ENCODE measurements at places on chromosomes 16 and 17. TPM values are rescaled to one million over a fixed set of nuclear protein-coding genes. Genes with fewer than 3 reads are reported as not detected.

Gene NPIPA7
- 11.2 TPM for total RNA-seq

Gene SYCE1L
- 12.5 TPM for total RNA-seq

Gene OR1A1
- not detected for total RNA-seq

Gene KRTAP4-1
- not detected for total RNA-seq

Gene HSD11B2
- total RNA-seq, result not detected

Gene TNP2
- not detected for total RNA-seq

Gene PMFBP1
- total RNA-seq, result 1.1 TPM

Gene PRR15L
- not detected for total RNA-seq

Gene CA7
- not detected for total RNA-seq

Gene KCNH4
- 0.09 TPM for total RNA-seq

Gene ASIC2
- not detected for total RNA-seq

Gene COPZ2
- total RNA-seq, result 2.0 TPM

Gene MMP2
- total RNA-seq, result 0.55 TPM

Gene GPRC5C
- total RNA-seq, result not detected

Gene CHST5
- total RNA-seq, result not detected

Gene KRTAP3-2
- not detected for total RNA-seq

Gene TUBB3
- not detected for total RNA-seq

Gene CCL7
- not detected for total RNA-seq

Gene CCL8
- total RNA-seq, result not detected

Gene SLC13A2
- total RNA-seq, result not detected

Gene AOC3
- 0.58 TPM for total RNA-seq

Gene DHRS11
- 7.8 TPM for total RNA-seq

Gene FOXN1
- total RNA-seq, result not detected

Gene CLEC18A
- 7.5 TPM for total RNA-seq
